ENCODE measurements at places on chromosomes 11 and 22.

GRCh38 chr11:71408826-71409225 lies 39.4 kb downstream of the DHCR7 start:
- no peak for DNase-seq

- DNase-seq: no peak
These were observed 13.3 kb downstream of the LDHAL6A start for GRCh38 chr11:18468961-18469360.

DNA sequence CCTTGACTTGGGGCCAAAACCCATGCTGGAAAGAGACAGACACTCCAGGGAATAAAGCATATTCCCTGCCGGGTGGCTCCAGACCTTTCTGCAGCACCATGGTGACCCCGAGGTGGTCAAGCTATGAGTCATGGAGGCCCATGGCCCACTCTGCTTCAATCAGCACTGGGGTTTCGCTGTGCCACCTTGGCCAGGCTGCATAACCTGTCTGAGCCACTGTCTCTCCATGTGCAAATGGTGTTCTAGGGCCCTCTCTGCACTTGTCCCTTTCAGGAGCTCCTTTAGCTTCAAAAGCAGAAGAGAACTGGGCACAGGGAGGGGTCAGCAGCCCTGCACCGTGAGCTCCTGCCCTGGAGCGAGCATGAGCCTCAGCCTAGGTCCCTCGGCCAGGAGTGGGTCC lies 410.1 kb downstream of the SHANK2 start:
- no peak for DNase-seq

- no peak for DNase-seq
These were observed 51.7 kb downstream of the RAB30 start for GRCh38 chr11:83019888-83020579.

DNA sequence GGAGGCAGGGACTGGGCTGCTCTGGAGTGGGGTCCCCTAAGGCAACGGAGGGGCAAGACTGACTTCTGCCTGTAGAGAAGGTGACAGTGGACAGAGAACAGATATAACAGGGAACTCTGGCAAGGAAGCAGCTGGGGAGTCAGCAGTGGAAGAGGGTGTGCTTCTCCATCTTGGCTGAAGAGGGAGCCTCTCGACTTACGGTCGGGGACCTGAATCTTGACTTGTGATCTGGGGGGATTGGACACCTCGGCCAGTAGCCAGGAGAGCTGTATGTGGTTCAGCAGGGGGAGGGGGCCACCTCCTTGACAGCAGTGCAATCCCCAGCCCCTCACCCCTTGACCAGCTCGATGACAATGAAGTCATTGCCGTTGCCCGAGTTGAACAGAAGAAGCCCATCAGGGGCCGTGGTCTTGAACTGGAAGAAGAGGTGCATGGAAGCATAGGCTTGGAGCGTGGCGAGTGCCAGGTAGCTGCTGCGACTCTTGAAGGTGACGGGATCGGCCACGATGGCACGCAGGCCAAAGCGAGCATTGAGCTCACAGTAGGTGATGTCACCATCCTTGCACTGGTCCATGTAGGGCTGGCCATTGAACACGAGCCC lies 60.0 kb downstream of the SLC22A12 start:
- DNase-seq: no peak

Measured in activated CD8-positive, alpha-beta memory T cell treated with anti-CD3 and anti-CD28 coated beads, Interleukin-2, amount 10 ng/mL, durations not matched to agents 7 days and 5 days (primary cell).